Islet precursor cell (in vitro differentiated cells): ENCODE measurements at places on chromosomes 1 and 21.

GRCh38 chr1:12596007-12596821, 21.8 kb downstream of the DHRS3 start:
- peak; percentile 93 for DNase-seq

DNA sequence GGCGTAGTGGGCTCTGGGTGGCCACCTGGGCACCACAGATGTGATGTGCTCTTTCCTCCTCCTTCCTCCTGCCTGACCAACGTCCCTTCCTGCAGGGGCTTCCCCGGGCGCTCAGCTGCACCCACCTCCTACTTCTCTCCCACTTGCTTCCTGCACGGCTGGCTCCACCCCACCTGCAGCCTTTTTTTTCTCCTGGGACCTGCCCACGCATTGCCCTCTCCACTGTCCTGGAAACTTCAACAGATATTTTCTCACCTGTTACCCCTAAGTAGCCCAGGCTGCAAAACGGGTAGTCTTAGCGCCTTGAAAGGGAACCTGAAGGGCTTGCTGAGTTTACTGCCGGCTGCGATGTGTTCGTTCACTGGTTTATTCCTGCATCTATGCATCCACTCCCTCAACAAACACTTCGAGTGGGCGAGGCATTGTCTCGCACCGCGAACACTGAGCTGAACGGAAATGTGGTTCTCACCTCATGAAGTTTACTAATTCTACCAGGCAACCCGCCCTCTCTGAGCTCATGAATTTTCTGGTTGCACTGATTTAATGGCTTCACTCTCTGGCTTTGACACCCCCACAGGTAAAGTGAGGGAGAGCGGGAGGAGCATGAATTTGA, 23.6 kb downstream of the ZBTB18 start:
- no peak for DNase-seq

DNA sequence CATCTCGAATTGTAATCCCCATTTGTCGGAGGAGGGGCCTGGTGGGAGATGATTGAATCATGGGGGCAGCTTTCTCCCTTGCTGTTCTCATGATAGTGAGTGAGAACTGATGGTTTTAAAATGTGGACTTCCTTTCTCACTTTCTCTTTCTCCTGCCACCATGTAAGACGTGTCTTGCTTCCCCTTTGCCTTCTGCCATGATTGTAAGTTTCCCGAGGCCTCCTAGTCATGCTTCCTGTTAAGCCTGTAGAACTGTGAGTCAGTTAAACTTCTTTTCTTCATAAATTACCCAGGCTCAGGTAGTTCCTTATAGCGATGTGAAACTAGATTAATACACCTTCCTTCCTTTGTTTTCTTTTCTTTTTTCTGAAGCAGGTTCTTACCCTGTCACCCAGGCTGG, 13.9 kb downstream of the DNAJC6 start:
- DNase-seq: no peak

DNA sequence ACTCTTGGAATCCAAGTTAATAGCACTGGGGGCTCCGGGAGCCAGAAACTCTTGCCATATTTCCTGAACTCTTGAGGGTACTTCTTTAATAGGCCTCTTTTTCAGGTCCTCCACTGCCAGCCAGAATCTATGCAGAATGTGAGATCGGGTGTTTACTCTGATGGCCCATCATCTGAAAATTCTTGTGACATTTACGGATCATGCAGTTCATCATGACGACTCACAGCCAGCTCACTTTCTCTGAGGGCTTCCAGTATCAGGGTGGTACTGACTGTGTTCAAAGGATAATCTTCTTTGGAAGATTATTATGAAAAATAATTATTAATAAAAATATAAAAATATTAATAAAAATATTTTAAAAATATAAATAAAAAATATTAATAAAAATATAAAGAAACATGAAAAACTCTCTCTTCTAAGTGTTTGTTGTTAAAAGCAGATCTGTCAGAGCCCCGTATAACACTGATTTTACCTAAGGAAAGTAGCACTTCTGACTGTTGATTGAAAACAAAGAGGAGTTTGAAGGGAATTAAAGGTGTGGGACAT, 194.3 kb upstream of the GREM2 start:
- DNase-seq: no peak

GRCh38 chr1:197173571-197174507, 27.4 kb upstream of the ASPM start:
- DNase-seq: no peak

DNA sequence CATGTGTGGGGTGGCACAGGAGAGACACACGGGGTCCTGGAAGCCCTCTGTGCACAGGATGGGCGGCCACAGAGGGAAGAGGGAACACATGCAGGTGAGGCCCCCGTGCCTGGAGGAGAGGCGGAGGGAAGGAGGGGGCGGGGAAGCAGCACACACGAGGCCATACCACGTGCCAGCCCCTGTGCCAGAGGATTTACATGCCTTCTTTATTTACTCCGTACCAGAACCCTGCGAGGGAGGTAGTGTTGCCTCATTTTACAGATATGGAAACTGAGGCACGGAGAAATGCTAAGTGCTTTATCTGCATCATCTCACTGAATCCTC, 56.1 kb downstream of the ARHGEF10L start:
- no peak for DNase-seq

DNA sequence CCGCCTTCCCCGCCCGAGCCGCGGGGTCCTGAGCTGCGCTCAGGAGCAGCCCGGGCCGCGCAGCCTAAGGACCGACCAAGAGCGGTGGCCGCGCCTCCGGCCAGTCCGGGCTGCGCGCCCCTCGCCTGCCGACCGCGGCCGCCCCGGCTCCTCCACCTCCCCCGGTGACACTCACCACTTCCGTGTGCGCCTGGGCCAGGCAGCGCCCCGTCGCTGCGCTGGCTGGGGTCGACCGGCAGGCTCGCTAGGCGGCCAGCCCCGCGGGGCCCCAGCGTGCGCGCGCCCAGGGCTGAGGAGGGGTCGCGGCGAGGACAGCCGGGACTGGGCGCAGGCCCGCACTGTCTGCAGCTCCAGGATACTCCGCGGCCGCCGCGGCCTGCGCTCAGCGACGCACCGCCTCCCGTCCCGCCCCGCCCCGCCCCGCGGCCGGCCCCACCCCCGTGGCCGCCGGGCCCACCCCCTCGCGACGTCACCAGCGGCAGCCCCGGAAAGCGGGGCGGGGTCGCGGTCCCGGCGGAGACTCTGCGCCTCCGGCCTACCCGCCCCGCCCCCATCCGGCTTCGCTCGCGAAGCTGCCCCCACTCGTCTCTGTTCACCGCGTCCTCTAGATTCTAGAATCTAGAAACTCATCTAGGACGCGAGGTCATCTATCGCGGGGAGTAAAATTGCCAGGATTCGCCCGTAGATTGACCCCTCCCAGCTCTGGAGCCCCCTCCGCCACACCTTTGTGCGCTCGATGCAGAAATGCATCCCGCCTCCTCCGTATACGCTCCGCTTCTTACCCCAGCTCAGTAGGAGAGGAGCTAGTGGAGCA, at the start of gene JAK1:
Gene JAK1 (minus strand): TSS at position 392 of the 814 bp plus-strand sequence. CDS start 80,285 bp downstream, outside the sequence.
- DNase-seq: peak; percentile 95

GRCh38 chr1:5776035-5776550, 216.1 kb downstream of the NPHP4 start:
- no peak for DNase-seq

GRCh38 chr21:33940164-33940880, 24.7 kb upstream of the ATP5PO start:
- no peak for DNase-seq

- no peak for DNase-seq
Measured at GRCh38 chr1:52366517-52366827, 467 bp upstream of the CC2D1B start.

- no peak for DNase-seq
Measured at GRCh38 chr1:172339842-172340241, 80.6 kb upstream of the C1orf105 start.

- no peak for DNase-seq
Measured at GRCh38 chr1:224617410-224618355, 1.6 kb downstream of the CNIH3 start.

GRCh38 chr1:184210862-184211261, 159.3 kb downstream of the TSEN15 start:
- DNase-seq: no peak

- DNase-seq: peak; percentile 88
Measured at GRCh38 chr1:85451236-85451830, 13.6 kb downstream of the DDAH1 start.

GRCh38 chr1:93703643-93704042, 22.0 kb upstream of the BCAR3 start:
- peak; percentile 84 for DNase-seq
